ENCODE measurements at places on chromosomes 12 and 14.

DNA sequence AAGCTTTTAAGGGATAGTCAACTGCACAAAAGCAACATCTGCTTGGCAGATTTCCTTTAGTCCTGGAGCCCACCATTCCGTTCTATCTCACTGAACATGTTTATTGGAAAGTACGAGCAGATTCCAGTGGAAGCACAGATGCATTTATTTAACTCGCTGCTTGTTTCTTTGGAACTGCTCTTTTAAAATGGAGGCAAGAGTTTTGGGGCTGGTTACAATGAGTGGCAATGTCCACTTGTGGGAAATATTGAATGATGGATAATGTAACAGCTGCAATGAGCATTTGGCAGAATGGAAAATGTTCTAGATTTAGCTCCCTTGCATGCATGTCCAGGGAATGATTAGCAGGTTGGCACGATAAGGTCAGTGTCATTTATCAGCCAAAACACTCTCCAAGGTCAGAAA lies 163.0 kb downstream of the ATP23 start:
- DNase-seq = no peak

GRCh38 chr12:121189619-121190155 lies 20.2 kb upstream of the P2RX4 start:
- no peak for DNase-seq

- DNase-seq = no peak
Measured at GRCh38 chr12:59066445-59066844, 146.1 kb upstream of the LRIG3 start.

GRCh38 chr12:52952076-52952801 lies 3.3 kb downstream of the KRT18 start:
- DNase-seq = no peak

DNA sequence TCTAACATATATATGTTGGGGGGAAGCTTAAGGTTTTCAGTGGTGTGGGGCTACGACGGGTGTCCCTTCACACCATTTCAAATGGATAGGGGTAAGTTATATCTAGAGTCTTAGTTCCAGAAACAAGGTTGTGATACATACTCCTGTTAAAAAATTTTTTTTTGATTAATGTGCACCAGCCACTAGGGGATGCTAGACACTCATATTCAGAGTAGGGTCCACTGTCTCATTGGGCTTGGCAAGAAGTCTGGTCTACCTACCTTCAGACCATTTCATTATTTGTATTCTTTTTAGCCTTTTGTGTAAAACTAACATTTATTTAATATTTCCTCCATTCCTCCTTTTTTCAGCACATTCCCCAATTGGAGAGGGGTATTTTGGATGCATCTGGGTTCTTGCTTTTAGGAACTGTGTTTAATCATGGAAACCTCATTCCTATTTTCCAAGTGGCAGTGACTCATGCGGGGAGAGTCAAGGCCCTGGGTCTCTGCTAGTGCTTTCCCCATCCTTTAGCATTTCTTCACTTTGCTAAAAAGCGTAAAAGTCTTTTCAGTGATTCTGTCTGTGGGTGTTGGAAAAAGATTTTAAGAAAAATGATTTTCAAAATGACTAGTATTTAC lies 33.4 kb downstream of the ANO4 start:
- no peak for DNase-seq

- DNase-seq = no peak
Measured at GRCh38 chr12:7289743-7290142, 14.1 kb upstream of the ACSM4 start.

- DNase-seq = no peak
Measured at GRCh38 chr12:26723379-26724308, 109.3 kb downstream of the ITPR2 start.

- no peak for DNase-seq
Measured at GRCh38 chr12:93245543-93245942, 132.2 kb upstream of the NUDT4 start.

DNA sequence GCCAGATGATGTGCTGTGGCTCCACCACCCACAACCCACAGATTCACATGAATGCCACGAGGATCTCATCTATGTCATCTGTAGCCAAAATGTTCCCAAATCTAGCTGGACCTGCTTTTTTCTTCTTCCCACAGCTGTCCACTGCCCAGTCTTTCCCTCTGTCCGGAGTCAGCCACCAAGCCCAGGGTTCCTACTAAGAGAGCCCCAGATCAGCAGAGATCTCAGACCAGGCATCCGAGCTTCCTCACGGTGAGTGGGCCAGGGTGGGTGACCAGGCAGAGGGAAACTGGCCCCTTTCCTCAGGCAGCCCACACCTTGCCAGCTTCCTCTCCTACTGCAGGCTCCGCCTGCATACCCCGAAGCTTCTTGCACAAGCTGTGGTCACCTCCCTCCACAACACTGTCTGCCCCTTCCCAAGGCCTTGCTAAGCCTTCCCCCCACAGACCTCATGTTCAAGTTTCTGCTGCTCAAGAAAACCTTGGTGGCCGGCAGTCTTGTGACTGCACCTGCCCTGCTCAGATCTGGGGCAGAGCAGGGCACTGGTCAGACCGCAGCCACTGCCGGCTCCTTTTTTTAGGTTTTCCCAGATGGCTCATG lies 81.4 kb downstream of the ACTN1 start:
- DNase-seq = no peak

GRCh38 chr12:130636370-130636769 lies 79.7 kb downstream of the RIMBP2 start:
- no peak for DNase-seq

- no peak for DNase-seq
Measured at GRCh38 chr14:73149753-73150152, 13.4 kb downstream of the PSEN1 start.

DNA sequence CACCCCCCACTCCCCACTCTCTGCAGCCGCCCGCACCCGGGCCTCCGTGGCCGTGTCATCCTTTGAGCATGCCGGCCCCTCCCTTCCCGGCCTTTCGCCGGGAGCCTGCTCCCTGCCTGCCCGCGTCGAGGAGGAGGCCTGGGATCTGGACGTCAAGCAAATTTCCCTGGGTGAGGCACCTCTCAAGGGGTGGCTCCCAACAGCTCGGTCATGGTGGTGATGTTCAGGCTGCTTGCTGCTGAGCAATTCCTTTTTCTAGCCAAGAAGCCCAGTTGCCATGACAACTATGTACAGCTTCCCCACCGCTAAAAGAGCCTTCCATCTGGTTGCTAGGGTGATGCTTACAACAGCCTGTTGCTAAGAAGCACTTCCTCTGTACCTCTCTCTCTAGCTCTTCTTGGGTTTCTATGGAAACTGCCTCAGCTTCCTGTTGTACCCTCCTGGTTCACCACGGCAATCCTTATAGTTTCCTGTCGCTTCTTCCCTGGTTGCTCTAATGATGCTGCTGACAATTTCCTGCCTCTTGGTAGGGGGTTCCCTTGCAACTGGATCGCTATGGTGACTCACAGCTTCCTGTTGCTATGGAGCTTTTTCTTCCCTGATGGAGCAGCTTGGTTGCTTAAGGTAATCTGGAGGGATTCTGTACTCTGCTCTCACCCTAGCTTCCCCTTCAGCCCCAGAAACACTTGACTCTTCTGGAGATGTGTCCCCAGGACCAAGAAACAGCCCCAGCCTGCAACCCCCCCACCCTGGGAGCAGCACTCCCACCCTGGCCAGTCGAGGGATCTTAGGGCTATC lies 11.0 kb downstream of the ZNF219 start:
- no peak for DNase-seq

- DNase-seq = peak; percentile 51
Measured at GRCh38 chr14:70708717-70709570, 67.2 kb downstream of the TTC9 start.

DNA sequence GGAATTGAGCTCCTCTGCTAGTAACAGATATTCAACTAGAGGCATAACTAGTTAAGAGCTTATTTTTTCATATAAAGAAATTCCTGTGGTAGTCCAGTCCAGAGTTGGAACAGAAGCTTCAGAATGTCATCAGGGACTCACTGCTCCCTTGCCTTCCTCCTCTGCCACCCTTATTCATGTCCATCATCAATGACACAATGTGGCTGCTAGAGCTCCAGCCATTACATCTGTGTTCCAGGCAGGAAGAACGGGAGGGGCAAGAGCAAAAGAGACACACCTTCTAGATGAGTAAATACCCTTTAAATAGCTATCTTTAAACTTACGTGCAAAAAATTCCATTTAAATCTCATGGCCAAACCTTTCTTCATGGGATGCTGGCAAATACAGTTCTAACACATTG lies 47.3 kb upstream of the HMGA2 start:
- no peak for DNase-seq

DNA sequence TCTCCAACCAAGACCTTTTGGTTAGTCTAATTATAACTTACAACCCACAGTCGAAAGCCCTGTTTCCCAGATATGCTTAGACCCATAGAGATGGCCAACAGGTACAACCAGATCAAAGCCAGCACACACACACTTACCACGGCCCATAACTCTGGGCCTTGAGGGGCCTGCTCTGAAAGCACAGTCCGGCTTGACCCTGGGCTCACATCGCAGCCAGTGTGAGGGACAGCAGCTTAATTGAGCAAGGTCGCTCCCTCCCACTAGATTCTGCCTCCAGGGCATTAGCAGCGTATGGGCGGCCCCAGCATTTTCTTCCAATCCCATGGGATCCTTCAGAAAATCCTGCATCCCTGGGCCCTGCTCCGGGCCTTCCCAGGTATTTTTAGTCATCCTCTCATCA lies 157.4 kb upstream of the FKBP4 start:
- no peak for DNase-seq

DNA sequence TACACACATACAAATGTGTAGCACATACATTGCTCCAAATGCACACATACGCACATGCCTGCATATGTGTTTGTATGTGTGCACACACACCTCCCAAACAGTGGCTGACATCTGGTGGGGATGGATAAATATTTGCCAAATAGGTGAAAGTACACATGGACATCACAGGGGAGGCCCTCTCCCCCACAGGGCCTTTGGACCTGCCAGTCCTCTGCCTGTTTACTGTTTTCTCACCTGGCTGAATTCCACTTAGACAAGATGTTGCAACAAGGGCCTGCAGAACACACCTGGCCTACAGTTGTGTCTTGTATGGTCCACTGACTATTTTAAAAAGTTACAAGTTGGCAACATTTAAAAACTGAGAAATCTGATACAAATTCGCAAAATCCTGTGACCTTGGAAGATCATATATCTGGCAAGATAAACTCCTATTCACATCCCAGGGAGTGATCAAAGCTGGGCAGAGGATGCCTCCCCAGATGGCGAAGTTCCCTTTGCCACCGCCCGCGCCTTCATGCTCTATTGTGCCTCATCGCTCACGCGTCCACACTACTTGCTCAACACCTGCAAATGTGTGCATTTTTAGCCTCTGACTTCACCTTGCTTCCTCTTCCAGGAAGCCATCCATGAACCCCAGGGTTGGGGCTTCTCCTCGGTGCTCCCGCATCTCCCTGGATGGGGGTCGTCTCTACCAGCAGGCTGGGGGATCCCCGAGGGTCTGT lies 118.4 kb upstream of the FZD10 start:
- DNase-seq = no peak

GRCh38 chr12:127613056-127613455 lies 653.9 kb upstream of the TMEM132C start:
- no peak for DNase-seq

DNA sequence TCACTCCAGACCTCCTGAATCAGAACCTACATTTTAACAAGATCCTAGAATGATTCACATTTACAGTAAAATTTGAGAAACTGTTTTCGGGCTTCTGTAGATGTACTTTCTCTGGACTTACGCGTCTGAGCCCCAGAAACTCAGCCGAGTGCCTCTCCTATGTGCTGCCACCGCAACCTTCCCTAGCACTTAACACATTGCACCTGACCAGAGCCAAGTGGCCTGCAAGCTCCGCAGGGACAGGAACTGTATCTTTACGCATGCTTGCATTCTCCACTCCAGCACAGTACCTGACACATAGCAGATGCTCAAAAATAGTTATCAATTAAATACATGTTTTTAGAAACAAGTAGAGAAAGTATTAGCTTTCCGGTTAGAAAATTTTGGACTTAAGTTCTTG lies 1.2 kb downstream of the SMCO2 start:
- DNase-seq = no peak

DNA sequence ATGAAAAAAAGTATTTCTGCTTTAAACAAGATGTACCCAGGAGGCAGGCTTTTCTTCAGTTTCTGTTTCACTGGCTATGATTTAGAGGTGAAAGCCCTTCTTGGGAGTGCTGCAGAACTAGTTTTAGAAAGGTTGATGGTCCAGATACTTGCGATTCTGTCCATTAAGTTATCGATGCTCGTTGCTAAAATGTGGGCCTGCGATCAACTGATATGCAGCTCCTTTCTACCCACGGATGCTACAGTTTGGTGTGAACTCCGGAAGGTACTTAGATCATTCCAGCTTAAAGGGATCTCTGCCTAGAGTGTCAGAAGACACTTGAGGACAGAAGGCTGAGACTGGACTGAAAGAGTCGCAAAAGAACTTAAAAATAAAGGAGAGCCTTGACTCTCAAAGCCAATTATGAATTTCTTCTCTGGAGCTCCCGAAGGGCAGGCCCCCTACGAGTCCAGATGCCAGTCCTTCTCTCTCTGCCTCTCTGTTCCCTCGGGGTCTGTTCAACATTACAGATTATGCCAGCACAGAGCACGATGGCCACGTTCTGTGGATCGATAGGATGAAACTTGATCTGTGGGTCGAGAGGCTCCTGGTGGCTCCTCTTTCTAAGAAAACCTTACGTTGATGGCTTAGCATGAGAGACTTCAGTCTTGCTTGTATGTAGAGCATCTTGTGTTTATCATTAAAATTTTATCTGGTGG lies 40.0 kb downstream of the FBXW8 start:
- no peak for DNase-seq

DNA sequence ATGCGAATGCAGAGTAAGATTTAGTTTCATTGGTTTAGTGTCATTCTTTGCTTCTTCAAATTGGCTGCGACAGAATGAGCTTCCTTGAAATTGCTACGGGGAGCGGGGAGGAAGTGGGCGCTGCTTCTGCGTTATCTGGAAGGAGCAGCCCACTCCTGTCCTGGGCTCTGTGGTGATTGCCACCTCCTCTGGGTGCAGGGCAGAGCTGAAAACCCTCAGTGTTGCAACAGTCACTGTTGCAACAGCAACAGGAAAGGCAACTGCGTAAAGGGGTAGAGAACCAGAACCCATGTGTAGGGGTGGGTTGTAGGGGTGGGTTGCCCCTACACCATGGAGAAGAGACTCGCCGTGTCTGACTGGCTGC lies 57.7 kb downstream of the MAX start:
- DNase-seq = no peak

- no peak for DNase-seq
Measured at GRCh38 chr12:67681105-67681778, 32.7 kb downstream of the DYRK2 start.

GRCh38 chr14:49959822-49960408 lies 67.0 kb downstream of the ARF6 start:
- DNase-seq = no peak

- DNase-seq = no peak
Measured at GRCh38 chr12:94952325-94952724, 51.2 kb downstream of the NDUFA12 start.

GRCh38 chr12:63941879-63942278 lies 97.4 kb downstream of the SRGAP1 start:
- DNase-seq = no peak
